Left cardiac atrium (tissue), 4 donors: ENCODE measurements at places on chromosomes 13 and 19. TPM values are rescaled to one million over a fixed set of nuclear protein-coding genes. Genes with fewer than 3 reads are reported as not detected.

Gene CYP4F11
- 0.41 TPM for total RNA-seq

Gene TIMM29
- total RNA-seq: 15.1 TPM

Gene GPR12
- 0.08 TPM for total RNA-seq

Gene MAP4K1
- total RNA-seq: 3.1 TPM

Gene LTBP4
- total RNA-seq: 272 TPM

Gene ICAM5
- 0.86 TPM for total RNA-seq

Gene GJB2
- 0.27 TPM for total RNA-seq

GRCh38 chr13:50720861-50721671 is 122.4 kb downstream of the DLEU7 start:
- no peak for DNase-seq

DNA sequence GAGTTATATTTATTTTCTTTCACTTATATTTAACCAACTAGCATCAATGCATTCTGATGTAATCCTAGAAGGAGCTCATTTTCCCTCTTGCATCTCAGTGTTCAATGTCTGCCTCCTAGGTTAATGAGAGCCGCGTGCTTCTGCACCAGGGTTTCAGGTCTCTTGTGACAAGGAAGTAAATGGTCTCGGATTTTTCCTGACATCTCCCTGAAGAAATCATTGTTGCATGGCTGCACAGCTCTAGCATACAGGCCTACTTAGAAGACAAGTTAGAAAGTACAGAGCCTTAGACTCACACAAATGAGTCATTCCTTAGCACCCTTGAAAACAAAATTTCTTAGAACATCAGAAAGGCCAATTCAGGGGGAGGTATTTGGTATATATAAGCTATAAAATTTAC is 57.2 kb upstream of the KLF12 start:
- no peak for DNase-seq

DNA sequence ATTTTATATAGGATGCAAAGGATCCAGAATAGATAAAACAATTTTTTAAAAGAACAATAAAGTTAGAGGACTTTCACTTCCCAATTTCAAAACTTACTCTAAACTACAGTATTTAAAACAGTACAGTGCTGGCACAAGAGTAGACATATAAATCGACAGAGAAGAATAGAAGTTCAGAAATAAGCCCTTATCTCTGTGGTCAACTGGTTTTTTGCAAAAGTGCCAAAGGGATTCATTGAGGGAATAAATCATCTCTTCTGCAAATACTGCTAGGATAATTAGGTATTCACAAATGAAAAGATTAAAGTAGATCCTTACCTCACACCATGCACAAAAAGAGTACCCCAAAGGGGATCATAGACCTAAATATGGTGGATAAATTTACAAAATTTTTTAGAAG is 431.0 kb upstream of the HTR2A start:
- DNase-seq: no peak

- no peak for DNase-seq
Observed at GRCh38 chr13:79966059-79966458, 374.9 kb downstream of the SPRY2 start.

- DNase-seq: no peak
Observed at GRCh38 chr13:36385489-36385888, 39.3 kb upstream of the SPART start.

- DNase-seq: no peak
Observed at GRCh38 chr13:40457929-40458719, 208.3 kb downstream of the FOXO1 start.

DNA sequence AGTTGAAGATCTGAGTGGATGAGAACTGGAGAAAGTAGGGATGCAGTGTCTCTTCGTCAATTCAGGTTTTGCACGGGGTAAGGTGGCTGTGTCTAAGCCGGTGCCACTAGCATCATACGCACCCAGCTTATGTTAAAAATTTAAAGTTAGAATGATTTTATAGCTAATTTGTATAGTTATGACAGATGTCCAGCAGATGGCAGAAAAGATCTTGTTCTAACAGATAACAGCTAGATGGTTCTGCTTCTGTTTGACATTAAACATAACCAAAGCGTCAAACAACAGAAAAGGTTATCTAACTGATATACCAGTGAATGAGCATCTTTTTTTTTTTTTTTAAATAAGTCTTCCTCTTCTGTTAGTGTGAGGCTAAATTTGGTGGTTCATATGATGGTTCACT is 18.8 kb upstream of the EDDM13 start:
- DNase-seq: no peak

- DNase-seq: no peak
Observed at GRCh38 chr19:47241919-47242577, 11.0 kb upstream of the BBC3 start.

GRCh38 chr19:31348481-31349159 is 616 bp downstream of the TSHZ3 start:
- peak; percentile 42 for DNase-seq

DNA sequence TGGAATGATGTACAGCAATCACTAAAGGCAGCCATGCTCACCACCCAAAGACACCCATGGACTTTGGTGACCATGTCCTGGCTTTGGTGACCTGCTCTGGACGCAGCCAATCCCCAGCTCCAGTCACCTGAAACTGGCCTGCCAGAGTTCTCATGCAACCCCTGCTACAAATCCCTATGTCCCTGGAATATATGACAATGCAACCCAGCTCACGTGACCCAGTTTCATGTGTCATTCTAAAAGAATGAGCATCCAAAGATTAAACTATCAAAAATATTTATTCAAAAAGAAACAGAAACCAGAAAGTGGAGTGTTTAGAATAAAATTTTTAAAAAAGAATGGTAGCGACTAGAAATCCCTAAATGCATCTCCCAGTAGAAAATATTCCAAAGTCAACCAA is 203.3 kb upstream of the IRS2 start:
- DNase-seq: no peak

DNA sequence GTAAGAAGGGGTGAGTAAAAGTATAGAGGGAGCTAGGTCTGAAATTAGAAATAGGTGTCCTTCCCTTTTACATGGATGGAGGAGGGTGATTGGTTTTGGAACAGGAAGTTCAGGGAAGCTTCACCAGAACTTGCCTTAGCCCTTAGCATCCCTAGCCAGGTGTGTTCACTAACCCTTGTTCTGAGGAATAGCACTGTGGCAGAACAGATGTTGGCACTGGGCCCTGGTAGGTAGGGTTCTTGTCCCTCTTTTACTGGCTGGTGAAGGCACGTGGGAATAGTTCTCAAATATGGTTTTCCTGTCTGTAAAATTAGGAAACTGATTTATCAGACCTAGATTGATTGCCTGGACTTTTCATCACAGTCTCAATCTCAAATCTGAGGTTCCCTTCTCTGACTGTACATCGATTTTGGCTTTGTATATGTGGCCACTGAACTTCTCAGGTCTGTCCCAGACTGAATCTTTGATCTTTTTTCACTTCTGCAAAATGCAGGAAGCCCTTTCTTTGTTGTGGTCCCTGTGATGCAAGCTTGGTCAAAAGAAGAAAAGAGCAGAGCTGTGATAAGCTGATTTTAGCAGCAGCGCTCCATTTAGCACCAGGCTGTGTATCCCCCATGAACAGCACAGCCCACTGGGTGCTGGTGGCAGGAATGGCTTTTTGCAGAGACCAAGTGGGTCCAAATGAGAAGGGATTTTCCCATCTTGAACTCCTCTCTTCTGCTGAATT is 86.2 kb upstream of the HTR2A start:
- no peak for DNase-seq

GRCh38 chr13:40120781-40121180 is 465.3 kb downstream of the COG6 start:
- no peak for DNase-seq

GRCh38 chr19:34480971-34481841 is at the start of gene WTIP:
Gene WTIP, plus strand, starts transcription at chr19:34481758. Its CDS starts 217 bp downstream, at chr19:34481975.
- peak; percentile 83 for DNase-seq

DNA sequence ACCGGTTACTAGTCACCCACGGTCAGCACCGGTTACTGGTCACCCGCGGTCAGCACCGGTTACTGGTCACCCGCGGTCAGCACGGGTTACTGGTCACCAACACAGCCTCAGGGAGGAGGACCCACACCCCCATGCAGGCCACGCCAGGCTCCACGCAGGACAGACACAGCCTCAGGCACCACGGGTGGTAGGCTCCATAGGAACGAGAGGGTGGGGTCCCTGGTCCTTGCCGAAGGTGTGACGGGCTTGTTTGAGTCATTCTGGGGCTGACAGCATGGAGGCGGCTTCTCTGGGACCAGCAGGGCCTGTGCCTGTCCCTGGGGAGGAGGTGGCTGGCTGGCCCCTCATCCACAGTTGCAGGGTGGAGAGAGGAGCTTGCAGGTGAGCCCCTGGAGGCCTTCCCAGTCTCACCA is 122.8 kb upstream of the SOX1 start:
- no peak for DNase-seq

GRCh38 chr19:23788411-23788810 is 29.7 kb upstream of the ZNF681 start:
- DNase-seq: no peak

DNA sequence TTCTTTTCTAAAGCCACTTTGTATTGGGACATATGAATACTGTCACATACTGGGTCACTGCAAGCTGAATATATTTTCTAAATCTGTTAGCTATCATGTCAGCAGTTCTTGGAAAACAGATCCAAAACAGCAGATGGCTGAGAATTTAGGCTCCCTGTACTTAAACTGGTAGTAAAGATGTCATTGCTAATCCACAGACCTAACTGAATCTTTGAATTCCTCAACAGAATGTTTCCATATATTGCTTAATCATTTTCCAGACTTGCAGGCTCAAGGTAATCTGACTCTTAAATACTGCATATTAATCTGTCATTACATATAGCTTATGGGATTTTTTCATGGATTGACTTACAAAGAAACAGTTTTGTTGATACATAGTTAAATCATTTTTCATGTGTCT is 639.0 kb upstream of the KLHL1 start:
- no peak for DNase-seq
